Ureter (tissue), 1 donor: ENCODE measurements at places on chromosomes 2 and 18. TPM values are rescaled to one million over a fixed set of nuclear protein-coding genes. Genes with fewer than 3 reads are reported as not detected.

- no peak for DNase-seq
Observed at GRCh38 chr2:108219688-108220087, 20.1 kb upstream of the SULT1C3 start.

GRCh38 chr2:239890206-239890746 lies 134.9 kb downstream of the NDUFA10 start:
- no peak for DNase-seq

DNA sequence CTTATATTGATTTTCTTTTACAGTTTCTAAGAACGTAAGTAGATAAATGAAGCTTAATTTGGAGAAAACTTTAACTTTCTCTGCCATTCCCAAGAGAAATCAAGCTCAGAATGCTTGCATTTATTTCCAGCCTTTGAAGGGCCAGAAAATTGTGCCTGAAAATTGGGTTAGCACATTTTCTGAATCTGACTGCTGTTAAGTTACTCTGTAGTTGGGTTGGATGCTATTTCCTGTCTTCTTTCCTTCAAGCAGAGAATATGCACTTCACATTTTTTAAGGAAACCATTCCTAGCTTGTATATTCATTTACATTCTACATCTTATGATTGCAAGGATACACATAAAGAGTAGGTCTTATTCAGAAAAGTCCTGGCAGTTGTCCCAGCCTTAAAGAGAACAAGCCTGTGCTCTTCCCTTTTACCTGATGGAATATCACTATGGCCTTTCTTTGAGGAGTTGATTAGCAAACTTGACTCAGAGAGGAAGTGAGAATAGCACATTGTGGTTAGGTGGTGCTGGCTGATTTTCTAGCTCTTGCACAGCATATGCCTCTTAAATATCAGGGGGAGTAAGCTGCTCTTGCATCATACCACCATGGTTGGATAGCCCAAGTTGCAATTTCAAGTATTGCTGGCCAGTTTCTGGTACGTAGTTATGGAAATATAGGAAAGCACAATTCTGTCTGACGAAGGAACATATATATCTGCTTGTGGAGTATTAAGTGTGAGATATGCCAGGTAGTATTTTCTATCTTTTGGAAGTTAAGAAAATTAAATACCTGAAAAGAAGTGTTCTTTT lies 133.7 kb downstream of the COMMD1 start:
- no peak for DNase-seq

GRCh38 chr2:160221391-160222276 lies 21.6 kb upstream of the ITGB6 start:
- peak; percentile 59 for DNase-seq

GRCh38 chr2:76009484-76009883 lies 298.8 kb upstream of the GCFC2 start:
- no peak for DNase-seq

DNA sequence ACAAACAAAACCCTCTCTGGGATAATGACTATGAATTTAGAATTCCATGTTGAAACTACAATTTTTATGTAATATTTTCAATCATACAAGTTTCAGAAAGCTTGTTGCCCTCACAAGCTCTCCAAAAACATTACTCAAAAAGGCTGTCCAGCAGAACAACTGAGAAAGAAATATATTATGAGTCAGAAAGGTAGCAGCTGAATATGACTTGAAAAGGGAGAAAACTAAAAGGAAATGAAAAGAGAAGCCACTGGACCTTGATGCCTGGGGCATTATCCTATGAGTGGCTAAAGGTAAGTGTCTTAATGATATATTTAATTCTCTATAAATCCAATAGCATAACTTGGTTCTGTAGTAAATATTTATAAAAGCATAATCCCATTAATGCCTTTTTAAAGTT lies 61.8 kb downstream of the NXPH2 start:
- no peak for DNase-seq

GRCh38 chr18:70284976-70285620 lies 3.7 kb upstream of the SOCS6 start:
- no peak for DNase-seq

DNA sequence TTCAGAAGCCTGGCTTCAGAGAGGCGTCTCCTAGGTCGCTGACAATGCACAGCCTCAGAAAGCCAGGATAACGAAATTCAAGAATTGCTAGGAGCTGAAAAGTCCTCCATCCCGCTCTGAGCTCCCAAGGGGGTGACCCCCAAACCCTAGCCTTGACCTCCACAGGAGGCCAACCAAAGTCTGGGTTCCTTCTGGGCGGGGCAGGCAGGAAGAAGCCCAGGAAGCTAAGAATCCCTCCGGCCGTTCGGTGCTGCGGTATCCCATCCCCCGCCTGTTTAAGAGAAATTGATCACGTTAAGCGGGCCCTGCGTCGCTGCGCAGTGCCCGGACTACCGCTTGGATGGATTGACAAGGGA lies 2.5 kb upstream of the OSR1 start:
- DNase-seq, result no peak

DNA sequence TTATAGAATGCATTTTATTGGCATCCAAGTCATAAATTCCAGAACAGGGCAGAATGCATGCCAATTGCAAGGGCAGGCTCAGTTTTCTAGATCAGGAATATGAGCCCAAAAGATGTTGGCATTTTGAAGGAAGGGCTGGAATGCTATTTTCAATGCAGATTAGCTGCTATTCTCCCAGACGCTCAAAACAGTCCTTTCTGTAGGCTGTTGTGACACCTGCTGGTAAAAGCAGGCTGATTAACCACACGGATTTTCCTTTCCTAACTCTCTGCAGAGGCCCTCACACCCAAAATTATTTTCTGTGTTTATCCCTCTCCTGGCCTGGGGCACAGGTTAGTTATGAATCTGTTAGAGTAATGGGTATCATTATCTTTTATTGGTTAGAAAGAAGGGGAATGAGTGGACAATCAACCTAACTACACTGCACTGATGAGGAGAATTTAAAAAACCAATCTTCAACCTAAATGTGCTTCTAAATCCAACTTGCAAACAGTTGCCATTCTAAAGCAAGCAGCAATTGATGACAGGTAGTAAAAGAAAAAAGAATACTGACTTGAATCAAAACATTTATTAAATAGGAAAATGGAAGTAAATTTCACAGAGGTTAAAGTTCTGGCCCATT lies 94.0 kb downstream of the PLA2R1 start:
- DNase-seq, result no peak

- DNase-seq, result no peak
Observed at GRCh38 chr2:134869946-134870736, 31.7 kb downstream of the ACMSD start.

GRCh38 chr2:10095175-10095574 lies 15.0 kb upstream of the CYS1 start:
- no peak for DNase-seq

Gene BUB1
- total RNA-seq, result 1.4 TPM

Gene DUSP2
- total RNA-seq, result 2.6 TPM

Gene SLC20A1
- total RNA-seq, result 77.2 TPM

Gene IL37
- not detected for total RNA-seq

Gene ZNF892
- 5.3 TPM for total RNA-seq

Gene FAM237A
- not detected for total RNA-seq
